ENCODE measurements at places on chromosomes 5 and 9.

DNA sequence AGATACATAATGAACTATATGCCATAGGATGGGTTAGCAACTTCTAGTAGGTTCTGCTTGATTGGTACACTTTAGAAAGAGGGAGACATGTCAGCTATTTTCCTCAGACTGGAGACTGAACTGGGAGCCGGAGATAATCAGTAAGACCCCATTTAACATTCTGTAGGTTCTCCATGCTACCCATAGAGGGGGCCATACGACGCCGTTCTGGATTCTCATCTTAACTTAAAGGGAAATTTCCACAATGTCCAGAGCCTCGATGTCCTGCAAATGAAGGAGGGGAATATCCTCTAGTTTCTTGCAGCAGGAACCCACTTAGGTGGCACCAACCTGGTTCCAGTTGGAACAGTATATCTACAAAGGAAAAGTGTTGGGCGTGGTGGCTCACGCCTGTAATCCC lies 22.3 kb upstream of the NPM1 start:
- no peak for DNase-seq

DNA sequence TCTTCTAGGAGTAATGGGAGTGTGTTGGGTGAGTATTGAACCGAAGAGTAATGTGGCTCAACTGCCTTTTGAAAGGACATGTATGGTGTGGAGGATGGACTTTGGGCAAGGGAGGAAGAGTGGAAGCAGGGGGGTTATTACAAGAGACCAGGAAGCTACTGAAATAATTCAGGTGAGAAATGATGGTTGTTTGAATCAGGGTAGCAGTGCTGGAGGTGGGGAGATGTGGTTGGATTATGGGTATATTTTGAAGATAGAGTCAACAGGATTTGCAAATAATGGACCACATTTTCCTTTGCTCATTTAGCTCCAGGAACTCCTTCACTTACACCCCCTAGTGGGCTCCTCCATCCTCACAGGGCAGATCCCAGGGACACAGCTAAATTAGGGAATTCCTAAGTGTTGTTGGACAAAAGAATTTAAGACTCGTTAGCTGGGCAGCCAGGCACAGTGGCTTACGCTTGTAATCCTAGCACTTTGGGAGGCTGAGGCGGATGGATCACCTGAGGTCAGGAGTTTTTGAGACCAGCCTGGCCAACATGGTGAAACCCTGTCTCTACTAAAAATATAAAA lies 1.2 kb upstream of the SLC4A9 start:
- no peak for DNase-seq

DNA sequence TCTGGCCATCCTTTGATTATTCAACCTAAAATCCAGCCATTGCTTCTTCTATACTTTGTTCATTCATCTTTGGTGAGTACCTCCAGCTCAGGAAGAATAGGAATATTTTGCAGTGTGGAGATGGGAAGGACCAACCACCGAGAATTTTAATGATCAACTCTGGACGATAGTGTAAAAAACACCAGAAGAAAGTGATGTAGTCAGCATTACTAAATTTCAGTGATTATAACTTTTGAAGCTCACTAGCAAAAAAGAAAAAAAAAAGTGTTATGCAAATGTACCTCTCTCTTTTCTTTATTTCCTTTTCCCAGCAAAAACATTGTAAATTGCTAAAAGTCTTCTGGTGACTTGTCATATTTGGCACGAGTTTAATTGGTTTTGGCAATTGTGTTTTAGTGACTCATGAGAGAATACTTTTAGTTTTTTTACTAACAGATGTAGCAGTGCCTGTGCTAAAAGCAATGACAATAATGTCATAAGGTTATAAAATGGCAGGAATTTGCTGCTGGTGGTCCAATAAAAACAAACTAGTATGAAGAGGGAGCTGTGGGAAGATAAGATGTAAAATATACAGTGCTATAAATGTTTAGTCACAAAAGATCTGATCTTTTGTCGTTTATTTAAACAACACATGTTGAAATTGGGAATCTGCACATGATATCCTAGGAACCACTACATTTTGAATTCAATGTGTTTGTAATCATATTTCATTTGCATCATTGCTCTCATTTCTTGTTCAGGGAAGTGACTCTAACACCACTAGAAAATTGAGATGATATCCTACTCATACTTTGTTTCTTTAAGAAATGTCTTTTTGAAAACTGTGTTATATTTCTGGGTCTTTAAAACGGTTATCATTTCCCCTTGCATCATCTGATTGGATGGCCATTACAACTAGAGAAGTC lies 81.3 kb upstream of the ERCC6L2 start:
- DNase-seq = no peak

DNA sequence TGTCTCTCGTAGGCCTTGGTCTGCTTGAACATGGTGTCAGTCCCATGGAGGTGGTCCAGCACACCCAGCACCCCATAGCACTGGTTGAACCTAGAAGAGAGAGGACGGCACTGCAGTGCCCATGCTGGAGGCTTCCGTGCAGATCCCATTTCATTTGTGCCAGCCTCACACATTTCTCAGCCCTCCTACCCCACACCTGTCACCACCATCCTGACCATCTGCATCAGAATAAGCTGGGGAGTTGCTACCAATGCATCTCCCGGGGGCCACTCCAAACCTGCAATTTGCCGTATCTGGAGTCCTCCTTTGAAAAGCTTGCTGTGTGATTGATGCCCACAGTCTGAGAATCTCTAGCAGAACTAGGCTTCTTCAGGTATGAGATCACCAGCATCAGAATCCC lies 30.0 kb downstream of the FAXDC2 start:
- DNase-seq = no peak

GRCh38 chr5:77449981-77450380 lies 42.1 kb downstream of the WDR41 start:
- no peak for DNase-seq

DNA sequence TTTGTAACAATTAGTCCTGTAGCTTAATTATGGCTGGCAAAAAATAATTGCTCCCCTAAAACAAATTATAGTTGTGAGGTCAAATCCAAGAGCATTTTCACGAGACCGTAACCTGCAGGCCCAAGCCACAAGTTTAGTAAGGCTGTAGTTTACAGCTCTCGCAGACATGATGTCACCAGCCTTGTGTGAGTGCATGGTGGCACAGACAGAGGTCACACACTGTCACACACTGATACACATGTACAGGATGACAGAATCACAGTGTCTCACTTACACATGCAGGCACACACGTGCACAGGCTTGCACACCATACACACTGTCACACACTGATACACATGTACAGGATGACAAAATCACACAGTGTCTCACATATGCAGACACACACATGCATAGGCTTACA lies 518.8 kb downstream of the IRX1 start:
- DNase-seq = no peak

DNA sequence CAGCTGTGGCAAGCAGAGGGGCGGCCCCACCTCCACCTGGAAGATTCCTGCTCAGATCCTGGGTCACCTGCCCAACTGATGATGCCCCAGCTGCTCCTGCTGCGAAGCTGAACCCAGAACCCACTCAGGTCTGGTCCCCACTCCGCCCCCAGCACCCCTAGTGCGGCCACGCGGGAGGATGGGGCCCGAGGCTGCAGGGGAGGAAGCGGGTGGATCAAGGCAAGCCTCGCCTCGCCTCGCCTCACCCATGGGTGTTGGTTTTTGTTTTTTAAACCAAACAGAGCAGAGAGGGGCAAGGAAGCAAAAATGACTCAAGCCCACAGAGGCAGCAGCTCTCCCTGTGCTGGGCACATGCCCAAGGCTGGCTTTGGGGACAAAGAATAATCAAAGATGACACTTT lies 23.2 kb downstream of the ABO start:
- DNase-seq = no peak

GRCh38 chr9:124062172-124062571 lies 50.6 kb downstream of the LHX2 start:
- no peak for DNase-seq

GRCh38 chr5:133687212-133688061 lies 75.1 kb upstream of the FSTL4 start:
- DNase-seq = no peak

DNA sequence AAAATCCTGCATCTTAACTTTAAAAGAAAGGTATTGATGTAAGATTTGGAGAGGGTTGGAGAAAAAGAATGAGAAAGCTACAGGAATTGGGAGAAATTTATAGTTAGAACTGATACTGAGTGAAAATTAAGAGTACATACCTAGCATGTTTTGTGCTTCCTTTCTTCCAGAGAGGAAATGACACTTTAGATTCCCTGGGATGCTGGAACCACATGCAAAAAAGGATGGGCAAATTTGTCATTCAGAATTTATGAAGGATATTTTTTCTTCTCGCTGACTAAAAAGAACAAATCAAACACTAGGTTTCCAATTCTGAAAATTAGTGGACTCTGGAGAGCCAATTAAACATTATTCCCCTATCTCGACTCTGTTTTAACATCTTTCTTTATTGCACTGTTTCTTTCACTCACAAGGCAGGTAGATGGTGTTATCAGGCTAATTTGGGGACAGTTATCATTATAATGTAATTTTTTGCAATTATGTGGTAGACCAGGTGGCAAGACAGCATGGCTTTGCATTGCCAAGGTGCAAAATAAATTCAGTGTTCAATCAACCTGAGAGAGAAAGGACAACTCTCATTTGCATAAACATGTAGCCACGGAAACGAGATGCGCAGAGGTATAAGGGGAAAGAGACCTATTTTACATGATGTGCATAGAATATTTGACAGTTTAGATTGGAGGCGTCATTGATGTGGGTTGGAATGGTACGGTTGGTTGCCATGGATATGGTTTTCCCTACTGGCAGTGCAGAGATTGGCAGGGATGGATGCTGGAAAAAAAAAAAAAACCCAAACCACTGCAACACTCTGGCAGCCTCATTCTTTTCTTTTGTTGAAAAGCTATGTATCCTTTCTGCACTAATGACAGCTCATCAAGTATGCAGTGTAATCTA lies 320.4 kb upstream of the CCNH start:
- DNase-seq = no peak

DNA sequence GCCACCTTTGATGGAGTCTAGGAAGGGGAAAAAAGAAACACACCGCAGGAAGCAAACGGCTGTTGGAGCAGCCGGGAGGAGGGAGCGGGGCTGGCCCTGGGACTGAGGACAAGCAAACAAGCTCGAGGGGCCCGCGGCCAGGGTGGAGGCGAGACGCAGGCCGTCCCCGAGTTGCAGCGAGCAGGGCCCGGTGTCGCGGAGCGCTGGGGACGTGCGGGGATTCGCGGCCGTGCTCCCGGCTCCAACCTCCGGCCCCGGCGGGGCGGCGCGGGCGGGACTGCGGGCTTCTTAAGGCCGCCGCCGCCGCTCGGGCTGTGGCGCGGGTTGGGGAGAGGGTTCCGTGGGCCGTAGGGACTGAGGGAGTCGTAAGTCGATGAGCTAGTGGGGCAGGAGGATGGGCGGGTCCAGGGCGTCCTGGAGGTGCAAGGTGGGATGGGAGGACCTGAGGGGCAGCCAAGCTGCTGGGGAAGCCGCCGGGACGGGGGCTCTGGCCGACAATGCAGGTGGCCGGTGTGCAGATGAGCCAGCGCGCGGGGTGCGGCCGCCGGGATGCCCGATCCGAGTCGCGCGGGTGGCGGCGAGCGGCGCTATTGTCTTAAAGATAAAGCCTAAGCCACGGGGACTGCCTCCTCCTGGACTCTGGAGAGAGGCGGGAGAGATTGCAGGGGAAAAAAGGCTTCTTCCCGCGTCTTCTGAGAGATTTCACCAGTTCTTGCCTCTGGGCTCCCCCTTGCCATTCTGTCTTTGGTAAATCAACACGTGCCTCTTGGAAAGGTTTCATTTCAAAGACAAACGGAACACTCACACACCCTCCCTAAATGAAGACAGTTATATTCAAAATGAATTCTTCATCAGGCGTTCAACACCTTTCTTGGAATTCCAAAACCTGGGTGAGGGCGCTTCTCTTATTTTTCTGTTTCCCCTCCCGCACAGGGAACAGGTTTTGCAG lies 1.6 kb upstream of the HAPLN1 start:
- DNase-seq = no peak

DNA sequence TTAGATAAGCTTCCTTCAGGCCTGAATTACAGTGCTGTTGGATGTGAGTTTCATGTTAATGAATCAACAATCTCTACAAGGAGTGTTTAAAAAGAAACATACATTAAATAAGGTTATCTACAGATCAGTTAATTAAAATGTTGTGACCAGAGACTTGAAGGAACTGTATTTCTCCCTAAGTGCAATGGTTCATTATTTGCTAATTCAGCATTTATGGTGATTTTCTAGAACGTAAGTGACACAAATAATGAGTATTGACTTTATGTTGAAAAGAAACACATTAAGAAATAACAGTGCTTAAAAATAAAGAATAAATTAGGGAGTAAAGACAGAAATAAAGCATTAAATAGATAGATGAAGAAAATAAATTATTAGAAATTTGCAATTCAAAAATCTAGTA lies 74.5 kb downstream of the ADAMTSL1 start:
- DNase-seq = no peak

DNA sequence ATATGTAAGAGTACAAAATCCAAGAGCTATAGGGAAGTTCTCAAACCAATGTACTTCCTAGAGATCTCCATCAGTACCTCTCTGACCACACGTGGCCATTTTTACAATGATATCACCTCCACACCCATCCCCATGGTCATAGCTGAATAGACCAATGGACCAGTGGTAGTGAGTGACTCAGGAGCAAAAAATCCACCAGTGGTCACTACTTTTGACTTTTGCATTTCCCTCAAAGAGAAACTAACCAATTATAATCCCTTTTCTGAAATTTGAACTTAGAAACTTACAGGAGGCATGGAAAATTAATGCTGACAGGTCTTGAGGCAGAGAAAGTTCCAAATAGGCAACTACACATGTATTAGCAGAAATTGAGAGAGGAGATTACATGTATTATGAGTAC lies 238.4 kb downstream of the TRPM3 start:
- DNase-seq = no peak

- no peak for DNase-seq
Observed at GRCh38 chr5:168311061-168311566, 19.7 kb downstream of the WWC1 start.

GRCh38 chr9:16535555-16535954 lies 334.9 kb downstream of the BNC2 start:
- DNase-seq = no peak

DNA sequence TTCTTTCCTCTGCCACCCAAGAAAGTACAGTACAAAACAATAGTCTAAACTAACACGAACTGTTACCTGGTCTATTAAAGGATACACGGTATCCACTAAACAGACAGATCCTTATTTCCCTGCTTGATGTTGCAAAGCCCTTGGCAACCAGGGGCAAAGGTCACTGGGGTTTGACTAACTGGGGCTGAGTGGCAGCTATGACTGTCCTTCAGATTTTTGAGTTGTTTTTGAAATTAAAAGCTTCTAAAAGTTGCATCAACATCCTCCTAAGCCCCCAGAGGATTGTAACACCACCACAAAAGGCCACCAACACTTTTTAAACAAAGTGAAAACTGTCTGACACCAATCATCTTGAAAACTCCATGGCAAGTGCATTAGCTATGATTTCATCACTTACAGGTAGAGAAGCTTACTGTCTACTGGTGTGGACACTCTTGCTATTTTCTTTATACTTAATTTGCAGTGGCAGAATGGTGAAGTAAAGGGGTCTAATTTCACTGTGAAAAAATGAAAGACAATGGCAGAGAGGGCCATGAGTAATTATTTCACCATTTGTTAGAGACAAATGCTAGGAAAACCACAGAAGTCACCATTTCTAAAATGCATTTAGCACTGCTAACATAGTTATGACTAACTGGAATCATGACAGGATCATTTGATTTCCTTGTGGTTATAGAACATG lies 292.4 kb downstream of the EFNA5 start:
- DNase-seq = no peak

Data from esophagus squamous epithelium (tissue), 5 donors.